HEK293T (cell line): ENCODE measurements at places on chromosomes 7 and 10.

- DNase-seq: no peak
Observed at GRCh38 chr7:100804681-100805431, 22.5 kb downstream of the EPHB4 start.

DNA sequence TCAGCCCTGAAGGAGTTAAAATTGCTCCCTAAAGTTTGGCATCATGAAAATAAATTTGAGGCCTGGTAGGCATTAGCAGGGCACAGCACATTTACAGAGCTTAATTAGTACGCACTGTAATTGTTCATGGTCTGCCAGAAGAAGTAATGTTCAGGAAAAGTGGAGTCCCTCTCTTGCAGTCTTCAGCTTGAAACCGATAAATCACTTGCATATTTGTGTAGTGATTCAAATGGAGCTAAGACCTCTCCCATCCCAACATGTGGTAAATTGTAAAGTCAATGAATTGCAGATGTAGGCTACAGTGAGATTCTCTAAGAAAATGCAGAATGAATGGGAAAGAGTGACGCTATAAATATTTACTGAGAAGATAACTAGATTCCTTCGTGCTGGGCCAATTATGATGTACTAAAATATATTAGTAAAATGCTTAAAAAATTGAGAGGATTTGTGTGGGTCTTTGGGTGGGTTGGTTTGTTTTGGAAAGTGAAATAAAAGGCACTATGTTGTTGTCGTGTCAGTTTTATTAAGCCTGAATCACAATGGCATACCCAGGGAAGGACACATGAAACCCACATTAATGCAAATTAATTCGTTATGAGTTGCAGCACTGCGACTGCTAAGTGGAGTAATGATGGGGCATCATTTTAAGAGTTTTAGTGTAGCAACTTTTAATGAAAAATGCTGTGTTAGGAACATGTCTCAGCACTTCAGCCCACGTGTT, 8.4 kb downstream of the TCF7L2 start:
- no peak for DNase-seq

- DNase-seq: no peak
Observed at GRCh38 chr7:28900311-28900710, 57.8 kb downstream of the TRIL start.

- DNase-seq: no peak
Observed at GRCh38 chr10:60649485-60650377, 128.5 kb upstream of the CDK1 start.

DNA sequence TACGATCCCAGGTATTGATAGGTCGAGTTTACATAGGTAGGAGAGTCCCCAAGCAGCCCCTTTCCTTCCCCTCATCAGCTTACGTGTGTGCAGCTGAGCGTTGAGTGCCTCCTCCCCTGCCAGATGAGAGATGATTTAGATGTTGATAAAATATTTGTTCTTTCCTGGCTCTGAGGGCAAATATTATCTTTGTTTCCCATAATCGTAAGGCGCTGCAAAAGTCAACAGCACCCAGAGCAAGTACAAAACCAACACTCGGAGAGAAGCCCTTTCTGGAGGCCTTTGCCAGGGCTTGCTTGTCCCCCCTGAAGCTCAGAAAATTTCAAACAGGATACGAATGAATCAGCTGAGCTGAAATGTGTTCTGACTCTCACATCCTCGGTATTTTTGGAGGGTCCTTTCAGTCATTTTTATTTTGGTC, 683.2 kb downstream of the LRMDA start:
- DNase-seq: no peak
